ENCODE measurements at places on chromosomes 7 and 10. TPM values are rescaled to one million over a fixed set of nuclear protein-coding genes. Genes with fewer than 3 reads are reported as not detected.

DNA sequence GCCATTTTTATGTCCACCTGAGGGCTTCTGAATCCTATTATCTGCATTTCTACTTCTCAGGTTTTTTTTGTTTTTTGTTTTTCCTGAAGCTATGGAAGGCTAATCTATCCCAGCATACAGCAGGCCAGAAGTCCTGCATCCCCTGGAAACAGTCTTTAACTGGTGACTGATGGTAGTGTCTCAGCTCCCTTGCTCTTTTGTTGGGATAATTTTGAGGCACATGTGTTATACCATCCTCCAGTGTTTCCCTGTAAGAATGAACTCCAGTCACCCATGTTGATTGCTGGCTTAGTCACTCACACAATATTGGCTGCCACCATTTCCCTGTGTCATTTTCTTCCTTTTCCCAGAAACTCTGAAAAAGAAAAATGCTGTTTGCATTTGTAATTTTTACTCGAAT is 1094.0 kb upstream of the LRRN3 start:
- no peak for DNase-seq

NPY gene
- total RNA-seq = not detected

DNA sequence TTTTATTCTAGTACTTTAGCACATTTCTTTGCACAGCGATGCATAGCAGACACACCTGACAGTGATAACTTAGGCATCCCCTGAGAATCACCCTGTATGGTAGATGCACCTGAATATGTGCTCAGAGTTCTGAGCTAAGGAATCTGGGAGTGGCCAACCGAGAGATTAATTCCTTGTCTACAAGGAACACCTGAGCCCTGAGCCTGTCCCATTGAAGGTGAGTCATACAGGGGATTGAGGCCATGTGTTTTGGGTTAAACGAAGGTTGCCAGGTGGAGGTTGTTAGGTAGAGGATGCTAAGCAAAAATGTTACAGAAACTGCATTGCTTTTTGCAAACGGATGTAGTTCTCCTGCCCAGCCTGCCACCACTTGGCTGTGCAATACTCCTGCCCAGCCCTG is 128.9 kb downstream of the AMPH start:
- DNase-seq = no peak

DNA sequence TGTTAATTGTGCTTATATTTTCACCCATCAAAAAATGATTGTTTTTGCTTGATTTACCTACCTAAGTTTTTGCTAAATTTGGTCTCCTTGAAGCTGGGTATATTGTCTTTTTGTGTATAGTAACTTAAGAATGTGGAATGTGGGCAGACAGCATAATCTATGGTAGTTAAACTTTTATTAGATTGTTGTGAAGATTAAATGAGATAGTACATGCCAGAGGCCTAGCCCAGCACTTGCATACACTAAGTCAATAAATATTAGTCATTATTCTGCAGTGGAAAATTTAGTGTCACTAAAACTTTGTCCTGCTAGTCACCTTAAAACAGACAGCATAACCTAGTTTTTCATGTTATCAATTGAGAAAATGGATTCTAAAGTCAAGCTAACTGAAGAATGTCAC is 19.3 kb upstream of the RPA3 start:
- DNase-seq = no peak

DNA sequence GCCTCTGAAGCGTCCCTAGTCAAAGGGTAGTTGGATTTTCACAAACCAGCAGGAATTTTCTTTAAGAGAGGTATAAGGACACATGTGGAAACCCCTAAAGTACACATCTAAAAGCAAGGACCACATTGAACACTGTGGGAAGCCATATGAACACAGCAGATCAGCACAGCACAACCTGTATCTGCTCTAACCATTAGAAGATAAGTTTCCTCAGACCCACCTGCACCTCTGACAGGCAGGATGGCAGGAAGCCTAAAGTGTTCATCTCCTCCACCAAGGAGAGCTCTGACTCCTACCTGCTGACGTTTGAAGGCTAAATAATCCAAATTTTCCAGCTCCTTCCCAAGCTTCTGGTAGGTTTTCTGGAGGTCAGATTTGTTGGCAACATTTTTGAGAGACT is 174.4 kb downstream of the CTNNA3 start:
- no peak for DNase-seq

DNA sequence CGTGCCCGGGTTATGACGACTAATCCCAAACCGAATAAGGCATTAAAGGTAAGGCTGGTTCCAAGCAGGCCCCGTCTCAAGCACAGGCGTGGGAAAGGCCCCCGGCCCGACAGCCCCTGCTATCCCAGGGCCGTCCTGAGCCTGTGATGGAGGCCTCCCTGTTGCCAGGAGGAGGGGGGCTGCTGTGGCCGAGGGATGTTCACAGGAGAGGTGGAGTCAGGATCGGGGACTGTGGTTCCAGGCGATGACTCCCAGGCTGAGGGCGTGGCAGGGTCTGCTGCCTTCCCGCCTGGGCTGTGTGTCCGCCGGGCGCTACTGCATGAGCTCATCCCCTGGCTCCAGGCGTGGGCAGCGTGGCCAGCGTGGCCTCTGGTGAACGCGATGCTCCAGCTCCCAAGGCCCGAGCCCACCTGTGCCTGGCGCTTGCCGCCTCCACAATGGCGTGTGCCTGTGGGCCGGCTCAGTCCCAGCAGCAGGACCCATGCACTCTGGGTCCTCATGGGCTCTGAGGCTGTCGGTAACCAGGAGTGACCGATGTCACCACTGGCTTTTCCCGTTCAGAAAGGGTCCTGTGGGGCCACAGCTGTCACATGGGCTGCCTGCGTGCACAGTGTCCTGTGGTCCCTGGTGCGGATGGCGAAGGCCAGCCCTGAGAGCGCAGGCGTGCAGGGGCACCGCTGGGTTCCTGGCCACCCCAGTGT is 8.8 kb downstream of the MAFK start:
- no peak for DNase-seq

UNCX gene
- total RNA-seq = not detected

FOXI2 gene
- not detected for total RNA-seq

- DNase-seq = no peak
Observed at GRCh38 chr7:114008696-114009095, 89.9 kb upstream of the PPP1R3A start.

TBX20 gene
- total RNA-seq = not detected

DNA sequence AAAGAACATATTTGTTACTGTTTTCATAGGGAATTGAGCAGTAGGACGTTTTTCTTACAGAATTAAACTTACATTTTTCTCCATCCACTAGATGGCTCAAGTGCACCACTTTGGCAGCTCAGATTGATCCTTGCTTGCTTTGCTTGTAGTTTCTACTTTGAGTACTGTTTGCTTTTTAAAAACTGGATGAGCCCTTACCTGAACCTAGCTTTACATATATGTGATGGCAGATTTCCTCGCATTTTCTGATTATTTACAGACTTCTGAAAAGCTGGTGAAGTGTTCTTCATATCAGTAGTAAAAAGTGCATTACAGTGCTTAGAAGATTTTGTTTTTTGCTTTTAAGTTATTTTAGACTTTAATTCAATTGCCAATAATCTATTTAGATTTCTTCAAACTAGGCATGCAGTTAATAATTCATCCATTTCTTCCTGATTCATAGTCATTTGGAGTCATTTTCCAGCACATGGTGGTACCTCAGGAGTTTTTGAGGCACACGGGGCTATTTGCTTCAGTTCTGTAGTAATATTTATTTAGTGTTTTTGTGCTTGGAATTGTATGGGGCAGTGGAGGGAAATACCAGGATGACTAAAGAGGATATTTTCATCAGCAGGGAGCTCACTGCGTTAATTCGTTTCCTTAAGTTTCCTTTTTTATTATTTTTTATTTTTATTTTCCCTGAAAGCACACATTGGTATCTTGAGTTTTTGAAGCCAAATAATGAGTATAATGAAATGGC is 57.3 kb downstream of the MAPK8 start:
- DNase-seq = peak; percentile 66

- DNase-seq = peak; percentile 40
Observed at GRCh38 chr10:118698421-118698820, 56.3 kb downstream of the CACUL1 start.

- no peak for DNase-seq
Observed at GRCh38 chr7:99167072-99167471, 23.2 kb upstream of the SMURF1 start.

DNA sequence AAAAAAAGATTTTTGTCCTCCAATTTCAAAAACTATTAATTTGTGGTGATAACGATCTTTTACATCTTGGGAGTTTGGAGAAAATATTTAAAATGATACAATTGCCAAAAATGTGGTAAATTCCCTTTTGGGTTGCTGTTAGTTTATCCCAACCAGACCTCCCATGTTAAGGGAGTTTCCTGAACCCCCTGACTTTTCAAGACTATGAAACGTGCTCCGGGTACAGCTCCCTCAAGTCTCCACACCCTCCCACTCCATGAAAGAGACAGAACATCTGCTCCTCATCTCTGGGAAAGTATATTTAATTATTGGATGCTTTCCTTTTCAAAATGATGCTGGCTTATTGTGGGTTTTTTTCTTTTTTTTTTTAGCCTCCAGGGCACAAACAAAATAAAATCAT is 534.6 kb upstream of the NRP1 start:
- DNase-seq = no peak

- no peak for DNase-seq
Observed at GRCh38 chr10:128605180-128605579, 479.0 kb upstream of the MKI67 start.

BICC1 gene
- total RNA-seq = not detected

FAM53B gene
- total RNA-seq = 121 TPM

DNA sequence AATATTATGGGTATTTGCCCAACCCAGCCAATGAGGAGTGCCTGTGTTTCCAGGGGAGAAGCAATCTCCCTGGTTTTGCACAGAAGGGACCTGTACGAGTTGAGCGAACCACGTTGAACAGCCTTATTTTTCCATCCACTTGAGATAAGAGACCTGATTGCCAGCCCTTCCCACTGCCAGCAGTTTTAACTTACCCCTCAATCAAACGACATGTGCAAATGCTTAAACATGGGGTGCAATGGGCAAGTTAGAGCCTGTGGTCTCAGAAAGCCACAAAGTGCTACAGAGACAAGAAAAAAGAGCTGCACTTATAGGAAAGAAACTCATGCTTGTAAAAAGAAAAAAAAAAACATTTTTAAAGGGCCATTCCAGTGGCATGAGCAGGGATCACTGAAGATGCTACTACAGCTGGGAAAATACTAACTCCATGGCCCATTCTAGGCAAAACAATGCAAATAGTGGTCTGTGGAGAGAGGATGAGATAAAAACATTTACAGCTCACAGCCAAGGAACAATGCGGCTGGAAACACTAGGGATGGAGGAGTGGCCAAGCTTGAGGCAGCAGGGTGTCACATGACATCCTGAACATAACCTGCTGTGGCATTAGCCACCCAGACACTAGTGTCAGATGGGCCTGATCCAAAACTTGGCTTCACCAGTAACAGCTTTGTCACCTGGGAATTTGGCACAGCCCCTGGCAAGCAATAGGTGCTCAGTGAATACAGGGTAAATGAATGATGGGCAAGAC is 162.8 kb downstream of the ELMO1 start:
- no peak for DNase-seq

GRCh38 chr7:3670898-3671297 is 369.8 kb downstream of the SDK1 start:
- no peak for DNase-seq
